Stimulated activated CD8-positive, alpha-beta memory T cell treated with anti-CD3 and anti-CD28 coated beads, Interleukin-4, amount 100 ng/mL, for 48 hours (primary cell): ENCODE measurements at places on chromosomes 12 and 14.
A peak's percentile ranks its signal among the peaks of the same experiment; 100 is the strongest.

DNA sequence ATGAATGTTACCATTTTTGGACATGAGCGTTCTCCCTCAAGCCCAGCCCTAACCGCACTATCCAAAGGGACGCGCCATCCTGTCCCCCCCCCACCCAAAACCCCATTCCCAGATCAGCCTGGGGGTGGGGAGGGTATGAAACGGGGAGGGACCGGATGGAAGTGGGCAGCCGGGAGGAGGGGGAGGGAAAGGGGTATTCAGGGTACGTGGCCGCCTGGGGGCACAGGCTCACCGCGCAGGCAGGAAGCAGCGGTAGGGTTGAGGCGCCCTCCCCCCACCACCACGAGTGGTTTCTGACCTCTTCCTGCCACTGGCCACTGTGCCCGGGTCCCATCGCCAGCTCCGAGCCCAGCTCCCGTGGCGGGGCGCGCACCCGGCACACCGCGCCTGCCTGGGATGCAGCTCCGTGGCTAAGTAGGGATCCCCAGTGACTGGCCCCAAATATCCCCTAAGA lies 1.4 kb downstream of the ACTN1 start:
- peak; percentile 77 for DNase-seq

GRCh38 chr14:24425704-24426103 lies 3.8 kb downstream of the CBLN3 start:
- DNase-seq, result no peak

GRCh38 chr12:4289998-4290790 lies 16.6 kb downstream of the CCND2 start:
- DNase-seq, result peak; percentile 20

- peak; percentile 53 for DNase-seq
These were observed 49.5 kb upstream of the FOXN3 start for GRCh38 chr14:89466484-89466883.
